ENCODE measurements at places on chromosomes 16 and 17.
A peak's percentile ranks its signal among the peaks of the same experiment; 100 is the strongest.

DNA sequence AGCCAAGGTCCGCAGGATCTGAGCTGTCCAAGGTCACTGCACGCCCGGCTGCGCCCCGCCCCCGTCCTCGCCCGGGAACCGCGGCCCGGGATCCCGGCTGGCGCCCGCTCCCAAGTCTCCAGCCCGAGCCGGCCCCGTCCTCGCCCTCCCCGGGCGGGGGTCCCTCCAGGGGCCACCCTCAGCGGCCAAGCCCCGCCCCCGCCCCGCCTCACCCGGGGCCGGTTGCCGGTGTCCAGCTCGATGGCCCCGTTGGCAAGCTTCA, 216 bp downstream of the VPS9D1 start:
- no peak for DNase-seq

DNA sequence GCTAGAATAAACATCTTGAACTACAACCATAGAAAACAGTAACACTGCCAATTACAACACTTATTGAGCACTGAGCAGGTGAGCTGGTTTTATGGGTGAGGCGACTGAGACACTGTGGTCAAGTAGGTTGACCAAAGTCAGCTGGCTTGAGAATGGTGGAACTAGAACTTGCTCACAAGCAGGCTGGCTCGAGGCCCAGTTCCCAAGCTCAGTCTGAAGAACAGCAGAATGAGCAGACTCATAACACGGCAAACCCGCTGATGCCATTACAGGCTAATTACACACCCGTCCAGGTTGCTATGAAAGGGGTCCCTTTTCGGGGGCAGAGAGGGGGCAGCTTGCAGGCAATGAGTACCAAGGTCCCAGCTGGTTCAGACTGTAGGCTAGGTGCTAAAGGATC, 6.5 kb downstream of the ZZEF1 start:
- DNase-seq: peak; percentile 10

GRCh38 chr17:11035681-11036080, 197.8 kb upstream of the PIRT start:
- DNase-seq: no peak

DNA sequence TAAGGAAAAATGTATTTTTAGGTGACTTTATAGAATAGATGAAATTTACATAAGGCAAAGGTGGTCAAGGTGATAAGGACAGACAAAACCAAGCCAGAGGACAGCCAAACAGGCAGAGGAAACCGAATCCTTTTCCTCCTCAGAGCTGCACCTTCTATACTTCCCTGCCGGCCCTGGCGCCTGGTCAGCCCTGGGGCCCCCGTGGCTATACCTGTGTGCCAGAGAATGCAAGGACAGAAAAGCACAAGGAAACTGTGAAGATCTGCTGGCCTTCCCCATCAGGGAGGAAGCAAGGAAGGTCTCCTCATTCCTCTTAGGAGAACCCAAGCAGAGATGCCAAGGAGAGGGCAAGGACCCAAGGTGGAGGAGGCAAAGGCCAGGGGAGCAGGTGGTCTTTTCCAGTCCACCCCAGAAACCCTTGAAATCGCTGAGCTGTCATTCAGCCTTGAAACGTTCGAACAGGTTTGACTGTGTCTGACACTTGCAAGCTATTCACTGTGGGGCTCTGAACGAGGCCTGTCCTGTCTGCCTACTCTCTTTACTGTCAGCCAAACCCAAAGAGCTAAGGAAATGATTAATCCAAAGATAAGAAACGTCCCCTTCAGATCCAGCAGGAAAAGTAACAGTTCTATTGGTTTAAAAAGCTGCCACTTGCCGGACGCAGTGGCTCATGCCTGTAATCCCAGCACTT, 114.4 kb downstream of the XYLT1 start:
- no peak for DNase-seq

- DNase-seq: no peak
Observed at GRCh38 chr17:7138800-7139381, 24.3 kb upstream of the ASGR2 start.

DNA sequence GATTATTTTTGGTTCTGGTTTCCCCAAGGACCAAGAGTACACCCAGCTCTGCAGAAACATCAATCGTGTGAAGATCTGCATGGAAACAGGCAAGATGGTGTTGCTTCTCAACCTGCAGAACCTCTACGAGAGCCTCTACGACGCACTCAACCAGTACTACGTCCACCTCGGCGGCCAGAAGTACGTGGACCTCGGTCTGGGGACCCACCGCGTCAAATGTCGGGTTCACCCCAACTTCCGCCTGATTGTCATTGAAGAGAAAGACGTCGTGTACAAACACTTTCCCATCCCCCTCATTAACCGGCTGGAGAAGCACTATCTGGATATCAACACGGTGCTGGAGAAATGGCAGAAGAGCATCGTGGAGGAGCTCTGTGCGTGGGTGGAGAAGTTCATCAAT, 67.4 kb upstream of the ENDOV start:
- DNase-seq: no peak

DNA sequence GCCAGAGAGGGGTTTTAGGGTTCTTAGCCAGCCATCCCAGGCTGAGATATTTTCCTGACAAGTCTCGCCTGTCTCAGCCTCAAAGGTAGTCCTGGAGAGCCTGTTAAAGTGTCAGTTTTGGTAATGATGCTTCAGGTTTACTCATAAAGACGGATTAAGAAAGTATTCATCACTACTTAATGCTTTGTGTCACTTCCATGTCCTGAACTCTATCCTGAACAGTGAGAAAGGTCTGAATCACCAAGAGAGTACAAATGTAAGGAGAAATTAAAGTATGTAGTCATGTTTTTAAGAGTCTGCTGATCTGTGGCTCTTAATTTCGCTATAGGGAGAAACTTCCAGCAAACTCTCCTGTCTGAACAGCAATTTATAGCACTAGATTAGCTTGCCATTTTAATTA, 14.0 kb downstream of the RPGRIP1L start:
- DNase-seq: no peak

GRCh38 chr16:87199901-87200300, 117.3 kb downstream of the C16orf95 start:
- DNase-seq: no peak

DNA sequence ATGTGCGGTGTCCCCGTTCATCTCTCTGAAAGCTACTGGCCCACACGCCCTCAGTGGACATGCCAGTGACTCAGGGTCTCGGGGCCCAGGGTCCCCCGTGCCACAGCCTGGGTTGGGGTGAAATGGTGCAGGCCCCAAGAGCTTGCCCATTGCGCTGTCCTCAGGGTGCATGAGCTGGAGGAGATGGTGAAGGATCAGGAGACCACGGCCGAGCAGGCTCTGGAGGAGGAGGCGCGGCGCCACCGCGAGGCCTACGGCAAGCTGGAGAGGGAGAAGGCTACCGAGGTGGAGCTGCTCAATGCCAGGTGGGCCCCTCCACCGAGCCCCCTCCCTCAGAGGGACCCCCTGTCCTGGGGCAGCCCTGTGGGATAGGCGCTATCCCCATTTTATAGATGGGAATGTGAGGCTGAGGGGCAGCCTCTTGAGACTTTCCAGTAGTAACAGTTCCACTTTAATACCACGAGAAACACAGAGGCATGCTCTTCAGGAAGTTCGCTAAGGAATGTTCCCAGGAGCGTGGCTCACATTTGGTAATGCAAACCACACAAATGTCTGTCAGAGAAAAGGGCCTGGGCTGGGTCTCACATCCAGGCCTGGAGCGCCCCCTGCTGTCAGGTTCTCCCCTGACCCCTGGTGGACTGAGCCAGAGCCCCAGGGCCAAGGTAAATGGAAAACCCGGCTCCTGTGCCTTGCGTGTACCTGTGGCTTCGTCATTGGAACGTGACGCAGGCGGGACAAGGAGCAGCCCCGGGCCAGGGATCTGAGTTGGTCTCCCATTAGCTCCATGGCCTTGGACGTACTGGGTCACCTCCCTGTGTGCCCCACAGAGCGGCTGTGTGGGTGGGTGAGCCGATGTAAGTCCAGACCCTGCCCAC, 133.7 kb downstream of the RAB11FIP4 start:
- peak; percentile 24 for DNase-seq

DNA sequence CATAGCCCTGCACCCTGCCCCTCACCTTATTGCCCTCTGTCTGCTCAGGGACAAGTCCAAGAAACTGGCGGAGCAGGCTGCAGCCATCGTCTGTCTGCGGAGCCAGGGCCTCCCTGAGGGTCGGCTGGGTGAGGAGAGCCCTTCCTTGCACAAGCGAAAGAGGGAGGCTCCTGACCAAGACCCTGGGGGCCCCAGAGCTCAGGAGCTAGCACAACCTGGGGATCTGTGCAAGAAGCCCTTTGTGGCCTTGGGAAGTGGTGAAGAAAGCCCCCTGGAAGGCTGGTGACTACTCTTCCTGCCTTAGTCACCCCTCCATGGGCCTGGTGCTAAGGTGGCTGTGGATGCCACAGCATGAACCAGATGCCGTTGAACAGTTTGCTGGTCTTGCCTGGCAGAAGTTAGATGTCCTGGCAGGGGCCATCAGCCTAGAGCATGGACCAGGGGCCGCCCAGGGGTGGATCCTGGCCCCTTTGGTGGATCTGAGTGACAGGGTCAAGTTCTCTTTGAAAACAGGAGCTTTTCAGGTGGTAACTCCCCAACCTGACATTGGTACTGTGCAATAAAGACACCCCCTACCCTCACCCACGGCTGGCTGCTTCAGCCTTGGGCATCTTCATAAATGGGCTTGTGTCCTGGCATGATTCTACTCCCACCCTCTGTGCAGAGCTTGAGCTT, 6.3 kb upstream of the NFATC3 start:
- no peak for DNase-seq

DNA sequence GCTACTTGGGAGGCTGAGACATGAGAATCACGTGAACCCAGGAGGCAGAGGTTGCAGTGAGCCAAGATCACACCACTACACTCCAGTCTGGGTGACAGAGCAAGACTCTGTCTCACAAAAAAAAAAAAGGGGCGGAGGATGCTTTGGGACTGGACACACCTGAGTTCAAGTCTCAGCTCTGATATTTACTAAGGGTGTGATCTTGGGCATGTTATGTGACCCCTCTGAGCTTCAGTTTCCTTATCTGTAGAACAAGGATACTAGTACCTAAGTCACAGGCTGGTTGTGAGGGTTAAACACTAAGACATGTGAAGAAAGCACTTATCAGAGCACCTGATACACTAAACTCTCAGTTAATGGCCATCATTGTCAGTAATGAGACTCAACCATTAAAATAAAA, 25.9 kb downstream of the HOXB1 start:
- no peak for DNase-seq

DNA sequence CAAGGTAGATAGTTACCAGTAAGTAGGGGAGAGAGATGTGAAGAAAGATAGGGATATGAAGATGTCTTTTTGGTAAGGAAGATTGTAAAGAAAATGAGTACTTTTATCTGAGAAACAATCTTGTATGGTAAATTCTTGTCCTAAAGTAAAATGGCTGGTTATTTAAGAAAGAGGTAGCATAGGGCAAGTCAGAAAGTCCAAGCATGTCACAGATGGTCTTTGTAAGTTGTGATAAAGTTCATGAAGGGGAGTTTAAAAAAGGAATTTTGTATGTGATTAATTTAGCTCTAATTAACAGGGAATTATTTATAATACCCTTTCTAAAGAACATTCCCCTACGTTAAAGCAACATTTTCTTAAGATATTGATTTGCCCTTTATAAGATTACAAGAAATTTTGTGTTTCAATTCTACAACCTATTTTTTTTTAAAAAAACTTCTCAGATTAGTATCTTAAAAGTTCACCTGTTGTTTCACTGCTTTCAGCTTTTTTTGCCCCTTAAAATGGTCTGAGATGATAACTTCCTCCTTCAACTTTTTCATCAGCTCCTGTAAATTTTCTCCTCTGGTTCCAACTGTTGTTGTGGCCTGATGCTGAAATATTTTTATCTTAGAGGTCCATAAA, 16.2 kb upstream of the CPHXL start:
- DNase-seq: no peak

- DNase-seq: no peak
Observed at GRCh38 chr16:12294471-12294870, 317.9 kb downstream of the SNX29 start.

DNA sequence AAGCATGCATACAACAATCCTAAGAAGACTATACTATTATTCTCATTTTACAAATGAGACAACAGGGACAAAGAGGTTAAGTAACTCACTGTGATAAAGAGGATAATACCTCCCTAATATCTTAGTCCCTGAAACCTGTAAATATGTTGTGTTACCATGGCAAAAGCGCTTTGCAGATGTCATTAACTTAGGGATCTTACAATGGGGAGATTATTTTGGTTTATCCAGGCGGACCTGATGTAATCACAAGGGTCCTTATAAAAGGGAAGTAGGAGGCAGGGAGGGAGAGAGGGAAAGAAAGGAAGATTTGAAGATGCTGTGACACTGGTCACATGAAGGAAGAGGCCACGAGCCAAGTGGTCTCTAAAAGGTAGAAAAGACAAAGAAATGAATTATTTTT, 164.7 kb downstream of the CNTNAP4 start:
- no peak for DNase-seq

GRCh38 chr17:48314716-48315115, 115.3 kb downstream of the SKAP1 start:
- DNase-seq: no peak

DNA sequence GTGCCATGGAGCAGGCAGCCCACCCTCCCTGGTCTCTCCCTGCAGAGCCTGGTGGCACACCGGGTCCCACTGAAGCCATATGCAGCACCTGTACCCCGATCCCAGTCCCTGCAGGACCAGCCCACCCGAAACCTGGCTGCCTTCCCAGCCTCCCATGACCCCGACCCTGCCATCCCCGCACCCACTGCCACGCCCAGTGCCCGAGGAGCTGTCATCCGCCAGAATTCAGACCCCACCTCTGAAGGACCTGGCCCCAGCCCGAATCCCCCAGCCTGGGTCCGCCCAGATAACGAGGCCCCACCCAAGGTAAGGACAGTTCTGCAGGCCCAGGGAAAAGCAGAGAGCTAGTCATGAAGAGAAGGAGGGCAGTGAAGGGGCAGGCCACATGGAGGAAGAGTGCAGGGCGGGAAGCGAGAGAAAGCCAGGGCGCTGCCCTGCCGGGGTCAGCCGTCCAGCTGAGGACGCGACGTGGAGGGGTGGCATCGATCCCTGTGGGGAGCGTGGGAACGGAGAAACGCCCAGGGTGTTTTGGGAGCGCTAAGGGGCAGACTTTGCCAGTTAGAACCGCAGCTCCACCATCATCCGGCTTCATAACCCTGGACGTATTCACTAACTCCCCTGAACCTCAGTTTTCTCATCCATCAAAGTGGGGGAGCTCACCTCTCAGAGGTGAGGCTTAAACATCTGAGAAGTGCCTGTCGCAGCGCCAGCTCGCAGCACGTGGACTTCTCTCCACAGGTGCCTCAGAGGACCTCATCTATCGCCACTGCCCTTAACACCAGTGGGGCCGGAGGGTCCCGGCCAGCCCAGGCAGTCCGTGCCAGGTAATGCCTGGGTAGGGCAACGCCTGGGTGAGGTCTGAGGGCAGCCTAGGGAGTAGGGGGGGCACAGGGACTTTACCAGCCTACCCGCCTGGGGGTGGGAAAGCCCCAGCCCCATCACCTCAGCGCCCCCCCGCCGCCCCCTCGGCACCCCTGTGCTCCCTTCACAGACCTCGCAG, 7.6 kb upstream of the C17orf107 start:
- DNase-seq: no peak

GRCh38 chr16:1072526-1073261, at the start of gene SSTR5:
SSTR5 (plus strand) TSS chr16:1072747; CDS start chr16:1078869, 6,122 bp downstream.
- DNase-seq: no peak

- no peak for DNase-seq
Observed at GRCh38 chr16:8958344-8959167, 5.2 kb downstream of the USP7 start.

- DNase-seq: no peak
Observed at GRCh38 chr16:3595110-3595486, 16.3 kb downstream of the SLX4 start.

All from substantia nigra (tissue), 51 donors.